A673 (cell line): ENCODE measurements at places on chromosomes 1 and 21.

DNA sequence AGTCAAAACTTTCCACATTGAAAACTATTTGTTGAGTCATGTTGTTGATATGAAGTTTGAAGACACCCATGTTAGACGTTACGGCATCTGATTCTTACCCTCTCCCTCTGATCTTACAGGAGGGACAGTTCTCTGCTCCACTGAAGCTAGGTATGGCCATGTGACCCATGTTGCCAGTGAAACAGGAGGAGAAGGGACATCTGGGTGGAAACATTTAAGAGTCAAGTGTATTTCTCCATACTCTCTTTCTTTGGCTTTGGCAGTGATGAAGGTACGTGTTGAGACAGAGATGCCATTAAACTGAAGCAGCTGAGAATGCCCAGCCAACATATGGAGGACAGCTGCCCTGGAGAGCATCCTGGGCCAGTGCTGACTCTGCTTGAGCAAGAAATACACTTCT, 198.4 kb upstream of the PTGFR start:
- H3K36me3 ChIP-seq: no peaks in the 10 kb centered on the region
- H3K4me3 ChIP-seq: no peak overlapping the region
- H3K4me1 ChIP-seq: no peaks in the 10 kb centered on the region
- no peak for DNase-seq

- peaks cover 6% of the 10 kb centered on the region for H3K4me1 ChIP-seq
- H3K36me3 ChIP-seq: no peaks in the 10 kb centered on the region
- no peak overlapping the region for H3K27ac ChIP-seq
- no peaks in the 10 kb centered on the region for H3K27me3 ChIP-seq
- DNase-seq: no peak
Observed at GRCh38 chr21:42523941-42524340, 10.3 kb downstream of the SLC37A1 start.

DNA sequence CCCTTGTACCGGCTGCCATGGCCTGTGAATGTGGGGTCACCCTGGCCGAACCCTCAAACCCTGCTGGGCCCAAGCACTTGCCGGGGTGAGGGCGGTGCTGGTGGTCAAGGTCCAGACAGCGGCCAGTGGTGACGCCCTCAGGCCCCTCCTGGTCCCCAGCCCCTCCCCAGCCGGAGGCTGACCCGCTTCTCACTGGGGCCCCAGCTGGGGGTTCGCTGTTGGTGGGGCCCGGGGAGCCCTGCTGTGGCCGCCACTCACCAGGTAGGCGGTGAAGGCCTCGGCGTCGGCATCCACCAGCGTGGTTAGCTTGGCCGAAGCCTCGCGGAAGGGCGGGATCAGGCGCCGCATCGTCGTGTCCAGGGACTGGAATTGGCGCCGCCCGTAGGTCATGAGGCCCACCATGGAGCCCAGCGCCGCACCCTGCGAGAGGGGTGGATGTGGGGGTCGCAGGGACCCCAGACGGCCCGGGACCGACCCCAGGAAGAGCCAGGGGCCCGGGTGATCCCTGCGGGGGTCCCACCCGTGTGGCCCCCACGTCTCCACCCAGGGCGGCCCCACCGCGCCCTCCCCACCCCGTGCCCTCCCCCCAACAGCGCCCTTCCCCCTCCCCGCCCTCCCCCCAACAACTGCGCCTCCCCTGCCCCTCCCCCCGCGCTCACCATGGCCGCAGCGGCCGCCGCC, 10.1 kb downstream of the FTCD start:
- H3K27me3 ChIP-seq: no peaks in the 10 kb centered on the region
- no peak overlapping the region for H3K27ac ChIP-seq
- DNase-seq: no peak
- no peaks in the 10 kb centered on the region for H3K36me3 ChIP-seq
- no peak overlapping the region for H3K4me3 ChIP-seq
- no peaks in the 10 kb centered on the region for H3K4me1 ChIP-seq

GRCh38 chr1:221335161-221336101, 406.5 kb downstream of the DUSP10 start:
- H3K36me3 ChIP-seq: no peaks in the 10 kb centered on the region
- H3K27me3 ChIP-seq: no peaks in the 10 kb centered on the region
- DNase-seq: no peak
- H3K27ac ChIP-seq: no peak overlapping the region
- H3K4me3 ChIP-seq: no peak overlapping the region

DNA sequence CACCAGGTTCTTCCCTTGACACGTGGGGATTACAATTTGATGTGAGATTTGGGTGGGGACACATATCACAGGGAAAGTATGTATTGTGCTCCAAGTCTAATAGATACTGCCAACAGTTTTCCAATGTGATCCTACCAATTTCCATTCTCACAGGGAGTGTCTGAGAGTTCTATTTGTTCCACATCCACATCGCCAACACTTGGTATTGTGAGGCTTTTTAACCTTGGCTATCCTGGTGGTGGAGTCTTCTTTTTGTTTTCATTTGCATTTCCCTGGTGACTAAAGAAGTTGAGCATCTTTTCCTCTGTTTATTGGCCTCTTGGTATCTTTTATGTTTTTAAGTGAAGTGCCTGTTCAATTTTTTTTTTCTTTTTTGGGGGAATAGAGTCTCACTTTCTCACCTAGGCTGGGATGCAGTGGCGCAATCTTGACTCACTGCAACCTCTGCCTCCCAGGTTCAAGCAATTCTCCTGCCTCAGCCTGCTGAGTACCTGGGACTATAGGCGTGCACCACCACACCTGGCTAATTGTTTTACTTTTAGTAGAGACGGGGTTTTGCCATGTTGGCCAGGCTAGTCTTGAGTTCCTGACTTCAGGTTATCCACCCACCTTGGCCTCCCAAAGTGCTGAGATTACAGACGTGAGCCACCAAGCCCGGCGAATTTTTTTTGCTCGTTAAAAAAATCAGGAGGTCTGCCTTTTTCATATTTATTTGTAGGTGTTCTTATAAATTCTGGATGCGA, 15.9 kb upstream of the PADI1 start:
- H3K36me3 ChIP-seq: no peaks in the 10 kb centered on the region
- no peaks in the 10 kb centered on the region for H3K27me3 ChIP-seq
- H3K4me3 ChIP-seq: no peak overlapping the region
- peaks cover 23% of the 10 kb centered on the region for H3K4me1 ChIP-seq
- no peak for DNase-seq
